ENCODE measurements at places on chromosomes 5 and 9.

- DNase-seq = no peak
Measured at GRCh38 chr9:131656356-131657036, 83.4 kb downstream of the RAPGEF1 start.

- no peak for DNase-seq
Measured at GRCh38 chr9:82549174-82549821, 513.6 kb downstream of the RASEF start.

GRCh38 chr9:120723565-120723964, 9.3 kb upstream of the MEGF9 start:
- DNase-seq = no peak

GRCh38 chr9:82367016-82367415, 378.4 kb downstream of the SPATA31D1 start:
- DNase-seq = no peak

DNA sequence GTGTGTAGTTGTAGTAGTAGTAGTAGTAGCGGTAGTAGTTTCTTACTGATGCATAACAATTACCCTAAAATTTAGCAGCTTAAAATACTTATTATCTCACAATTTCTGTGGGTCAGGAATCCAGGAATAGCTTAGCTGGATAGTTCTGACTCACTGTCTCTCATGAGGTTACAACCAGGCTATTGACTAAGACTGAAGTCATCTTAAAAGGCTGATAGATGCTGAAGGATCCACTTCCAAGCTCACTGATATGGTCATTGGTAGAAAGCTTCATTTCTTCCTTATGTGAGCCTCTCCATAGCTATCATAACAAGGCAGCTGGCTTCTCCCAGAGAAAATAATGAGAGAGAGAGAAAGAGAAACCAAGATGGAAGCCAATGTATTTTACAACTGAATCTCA, 147.5 kb upstream of the FBXL17 start:
- DNase-seq = no peak

DNA sequence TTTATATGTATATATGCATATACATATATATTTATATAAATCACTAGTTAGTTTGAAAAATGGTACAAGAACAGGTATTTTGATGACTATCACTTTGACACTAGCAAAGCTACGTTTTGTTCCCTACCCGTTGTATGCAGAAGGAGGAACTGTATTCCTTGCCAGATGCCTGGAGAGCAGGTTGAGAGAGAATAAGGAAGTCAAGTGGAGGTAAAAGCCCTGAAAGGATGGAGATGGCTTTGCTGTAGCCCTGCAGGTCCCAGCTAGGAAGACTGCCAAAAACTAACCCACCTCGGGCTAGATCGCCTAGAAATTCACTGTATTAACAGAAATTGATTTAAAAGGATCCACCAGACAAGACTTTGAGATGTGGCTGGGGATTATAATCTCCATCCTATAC, 229.3 kb downstream of the RFX3 start:
- no peak for DNase-seq

DNA sequence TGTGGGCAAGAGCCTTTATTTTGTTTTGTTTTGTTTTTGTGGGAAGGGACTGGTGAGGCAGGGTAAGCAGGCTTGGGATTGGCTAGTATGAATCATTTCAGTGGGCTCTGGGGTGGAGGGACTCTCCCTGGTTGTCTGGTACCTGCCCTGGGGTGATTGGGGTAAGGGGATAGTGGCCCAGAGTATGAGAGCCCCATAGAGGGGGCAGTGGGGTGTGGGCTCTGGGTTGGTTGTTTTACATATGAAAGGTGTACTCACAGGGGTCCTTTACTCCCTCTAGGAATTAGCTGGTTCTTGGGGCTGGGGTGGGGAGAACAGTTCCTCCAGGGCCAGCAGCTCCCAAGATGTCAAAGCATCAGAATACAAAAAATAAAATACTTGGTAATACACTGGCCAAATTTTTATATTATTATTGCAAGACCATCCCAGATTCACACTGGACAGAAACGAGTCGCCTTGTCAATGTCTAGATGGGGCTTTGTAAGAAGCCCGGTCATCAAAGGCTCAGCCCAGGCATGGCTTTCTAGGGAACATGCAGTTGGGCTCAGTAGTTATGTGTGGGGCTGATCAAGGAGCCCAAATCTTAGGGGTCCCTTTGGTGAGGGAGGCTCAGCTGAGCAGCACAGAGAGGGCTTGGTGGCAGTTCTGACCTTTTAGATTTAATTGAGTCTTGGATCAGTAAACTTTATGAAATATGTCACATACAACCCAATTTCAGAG, 190.5 kb downstream of the NXNL2 start:
- no peak for DNase-seq

DNA sequence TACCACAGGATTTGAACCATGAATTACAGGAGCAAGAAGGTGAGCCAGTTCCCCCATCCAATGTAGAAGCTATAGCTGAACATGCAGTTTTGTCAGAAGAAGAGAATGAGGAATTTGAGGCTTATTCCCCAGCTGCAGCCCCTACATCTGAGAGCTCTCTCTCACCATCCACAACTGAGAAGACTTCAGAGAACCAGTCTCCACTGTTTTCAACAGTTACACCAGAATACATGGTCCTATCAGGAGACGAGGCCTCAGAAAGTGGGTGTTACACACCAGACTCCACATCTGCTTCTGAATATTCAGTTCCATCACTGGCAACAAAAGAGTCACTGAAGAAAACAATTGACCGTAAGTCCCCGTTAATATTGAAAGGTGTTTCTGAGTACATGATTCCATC, 40.9 kb downstream of the CMYA5 start:
- DNase-seq = no peak

GRCh38 chr5:38645508-38645907, 89.1 kb upstream of the LIFR start:
- no peak for DNase-seq

DNA sequence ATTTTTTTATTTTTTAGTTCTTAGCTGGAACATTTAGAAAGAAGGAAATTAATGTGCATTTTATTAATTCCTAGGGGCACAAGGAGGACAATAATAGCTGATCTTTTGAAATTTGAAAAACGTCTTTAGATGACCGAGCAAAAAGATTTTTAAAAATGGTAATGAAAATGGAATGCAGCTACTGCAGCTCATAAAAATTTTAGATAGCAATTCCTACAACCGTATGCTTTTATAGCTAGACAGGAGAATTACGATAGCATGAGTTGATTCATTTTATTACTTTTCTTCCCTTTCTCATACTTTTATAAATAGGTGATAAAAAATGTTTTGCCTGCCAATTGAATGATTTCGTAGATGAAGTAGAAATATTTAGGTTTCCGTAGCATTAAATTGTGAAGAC, 13.7 kb upstream of the RUFY1 start:
- no peak for DNase-seq

DNA sequence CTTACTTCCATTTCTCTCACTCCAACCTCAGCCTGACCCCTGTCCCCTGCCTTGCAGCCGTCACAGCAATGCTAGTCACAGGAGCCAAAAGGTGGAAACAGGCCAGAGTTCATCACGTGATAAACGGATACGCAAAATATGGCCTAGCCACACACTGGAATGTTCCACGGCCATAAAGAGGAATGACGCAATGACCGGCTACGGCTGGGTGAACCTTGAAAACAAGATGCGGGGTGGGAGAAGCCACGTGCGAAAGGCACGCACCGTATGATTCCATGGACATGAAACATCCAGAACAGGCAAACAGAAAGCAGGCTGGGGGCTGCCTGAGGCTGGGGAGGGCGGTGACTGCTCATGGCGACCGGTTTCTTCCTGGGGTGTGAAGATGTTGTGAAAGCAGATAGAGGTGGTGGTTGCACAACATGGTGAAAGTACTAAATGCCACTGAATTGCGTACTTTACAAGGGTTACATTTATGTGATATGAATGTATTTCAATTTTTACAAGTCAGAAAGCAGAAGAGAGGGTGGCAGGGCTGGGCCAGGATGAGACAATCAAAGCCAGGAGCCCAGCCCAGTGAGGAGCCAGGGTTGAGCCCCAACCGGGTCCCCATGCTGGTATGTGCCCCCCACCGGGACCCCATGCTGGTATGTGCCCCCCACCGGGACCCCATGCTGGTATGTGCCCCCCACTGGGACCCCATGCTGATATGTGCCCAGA, 117.8 kb upstream of the SARDH start:
- no peak for DNase-seq

DNA sequence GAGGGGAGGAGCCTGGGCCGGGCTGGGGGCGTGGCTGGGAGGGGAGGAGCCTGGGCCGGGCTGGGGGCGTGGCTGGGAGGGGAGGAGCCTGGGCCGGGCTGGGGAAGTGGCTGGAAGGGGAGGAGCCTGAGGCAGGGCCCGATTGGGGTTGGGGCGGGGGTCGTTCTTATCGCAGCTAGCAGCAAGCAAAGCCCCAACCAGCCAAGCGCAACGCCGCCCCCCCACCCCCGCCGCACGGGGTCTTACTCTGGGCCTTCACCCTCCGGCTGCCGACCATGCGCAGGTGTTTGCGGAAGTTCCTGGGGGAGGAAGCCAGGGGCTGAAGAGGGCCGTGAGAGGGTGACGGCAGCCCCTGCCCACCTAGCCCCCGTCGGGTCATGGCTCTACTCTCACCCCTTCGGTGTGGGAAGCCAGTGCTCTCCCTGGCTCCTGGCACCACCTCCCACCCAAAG, 5.0 kb downstream of the NSMF start:
- DNase-seq = no peak

GRCh38 chr9:135533113-135533512, 11.9 kb downstream of the LCN1 start:
- no peak for DNase-seq

- no peak for DNase-seq
Measured at GRCh38 chr5:72463449-72464052, 43.7 kb downstream of the ZNF366 start.

- DNase-seq = no peak
Measured at GRCh38 chr5:122089096-122090013, 11.3 kb upstream of the LOX start.

DNA sequence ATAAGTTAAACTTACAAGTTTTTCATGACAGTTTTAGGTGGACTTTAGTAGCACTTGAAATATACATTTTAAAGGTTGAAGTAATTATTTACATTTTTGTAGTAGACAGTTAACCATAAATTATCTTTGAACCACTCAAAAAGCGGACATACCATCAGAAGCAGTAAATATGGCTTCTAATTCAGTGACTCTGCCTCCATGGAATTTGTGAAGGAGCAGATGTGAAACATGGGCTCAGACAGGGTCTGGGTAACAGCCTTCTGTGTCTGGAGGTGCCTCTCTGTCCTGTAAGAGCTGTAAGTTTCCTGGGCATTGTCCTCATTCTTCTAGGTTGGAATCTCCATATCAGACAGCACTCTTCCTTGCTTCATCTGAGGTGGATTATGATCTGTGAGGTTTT, 12.4 kb downstream of the RLN2 start:
- no peak for DNase-seq

DNA sequence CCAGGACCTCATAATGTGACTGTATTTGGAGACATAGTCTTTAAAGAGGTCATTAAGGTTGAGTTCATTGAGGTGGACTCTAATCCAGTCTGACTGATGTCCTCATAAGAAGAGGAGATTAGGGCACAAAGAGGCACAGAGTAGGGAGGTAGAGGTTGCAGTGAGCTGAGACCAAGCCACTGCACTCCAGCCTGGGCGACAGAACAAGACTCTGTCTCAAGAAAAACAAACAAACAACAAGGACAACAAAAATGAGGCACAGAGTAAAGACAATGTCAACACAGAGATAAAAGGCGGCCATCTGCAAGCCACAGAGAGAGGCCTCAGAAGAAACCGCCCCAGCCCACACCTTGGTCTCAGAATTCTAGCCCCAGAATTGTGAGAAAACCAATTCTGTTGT, 17.0 kb upstream of the TDRD7 start:
- DNase-seq = no peak

DNA sequence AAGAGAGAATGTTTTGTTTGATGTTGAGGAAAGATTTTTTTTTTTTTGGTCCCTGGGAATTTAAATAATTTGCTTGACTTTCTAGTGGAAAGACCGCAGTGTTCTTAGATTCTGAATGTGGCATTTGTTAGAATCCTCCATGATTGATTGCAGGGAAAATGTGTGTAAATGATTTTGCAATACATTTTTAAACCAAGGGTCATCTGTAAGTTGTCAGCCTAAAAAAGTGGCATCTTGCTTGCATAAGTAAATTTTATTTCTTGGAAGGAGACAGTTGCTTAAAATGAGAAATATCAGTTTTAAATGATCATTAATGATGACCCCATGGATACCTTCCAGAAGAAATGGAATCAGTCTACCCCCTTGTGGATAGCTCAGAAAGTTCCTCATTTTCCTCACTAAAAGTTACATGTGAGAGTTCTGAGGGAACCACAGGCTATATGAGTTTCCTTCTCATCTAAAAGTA, 105.1 kb upstream of the SLC25A48 start:
- DNase-seq = no peak

- DNase-seq = no peak
Measured at GRCh38 chr5:124259017-124259416, 487.4 kb downstream of the ZNF608 start.

GRCh38 chr9:130305381-130305780, 39.8 kb downstream of the HMCN2 start:
- DNase-seq = no peak

DNA sequence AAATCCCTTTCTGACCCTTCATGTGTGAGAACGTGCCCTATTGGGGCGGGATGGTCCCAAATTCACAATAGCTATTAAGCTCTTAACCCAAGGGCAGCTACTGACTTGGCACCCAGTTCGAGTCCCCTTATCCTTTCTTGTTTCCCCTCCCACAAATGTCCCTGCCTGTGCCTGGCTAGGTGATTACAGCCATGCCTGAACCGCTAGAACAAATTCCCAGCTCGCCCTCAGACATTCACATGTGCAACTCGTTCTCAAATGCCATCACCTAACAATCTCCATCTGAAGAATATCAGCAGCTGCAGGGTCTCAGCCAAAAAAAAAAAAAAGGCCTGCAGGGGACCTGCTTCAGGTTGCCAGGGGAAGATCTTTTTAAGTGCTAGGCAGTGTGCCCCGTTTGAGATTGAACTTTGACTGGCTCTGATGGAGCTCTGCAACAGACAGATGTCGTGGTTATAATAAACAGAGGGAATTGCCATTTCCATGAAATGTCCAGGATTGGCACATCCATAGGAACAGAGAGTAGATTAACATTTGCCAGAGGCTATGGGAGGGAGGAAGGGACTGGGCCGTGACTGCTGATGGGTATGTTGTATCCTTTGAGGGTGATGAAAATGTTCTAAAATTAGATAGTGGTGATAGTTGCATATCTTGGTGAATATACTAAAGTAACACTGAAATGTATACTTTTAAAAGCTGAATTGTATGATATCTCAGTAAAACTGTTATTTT, 347.2 kb upstream of the WWC1 start:
- DNase-seq = no peak

DNA sequence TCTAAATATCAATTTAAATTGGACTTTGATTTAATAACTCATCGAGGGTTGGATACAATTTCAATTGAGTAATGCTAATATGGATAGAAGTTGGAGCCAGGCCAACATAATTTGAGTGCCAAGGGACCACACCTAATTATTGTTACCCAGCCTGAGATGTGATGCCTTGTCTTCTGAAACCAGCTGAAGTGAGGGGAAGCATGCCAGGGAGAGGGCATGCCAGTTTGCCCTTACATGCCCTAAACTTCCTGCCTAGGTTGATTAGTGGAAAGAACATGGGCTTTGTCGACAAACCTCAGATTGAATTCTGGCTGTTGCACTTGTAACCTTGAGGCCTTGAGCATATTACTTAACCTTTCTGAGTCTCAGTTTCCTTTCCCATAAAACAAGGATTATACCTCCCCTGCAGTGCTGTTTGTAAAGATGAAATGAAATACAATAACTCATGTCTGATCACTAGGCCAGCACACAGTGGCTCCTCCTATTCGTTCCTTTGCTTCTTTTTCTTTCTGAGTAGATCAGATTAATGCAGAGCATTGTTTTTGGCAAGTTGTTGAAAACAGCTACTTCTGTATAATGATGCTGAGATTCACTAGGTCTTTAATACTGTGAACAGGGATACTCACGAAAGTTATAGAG, 412.8 kb downstream of the TLE4 start:
- no peak for DNase-seq

All from spinal cord (tissue), 10 donors.